ENCODE measurements at places on chromosomes 6 and 20.
A peak's percentile ranks its signal among the peaks of the same experiment; 100 is the strongest.

GRCh38 chr20:46179862-46180261 lies 61.7 kb downstream of the CD40 start:
- peak; percentile 47 for DNase-seq

GRCh38 chr6:46684771-46685170 lies 2.9 kb upstream of the TDRD6 start:
- DNase-seq = no peak

GRCh38 chr6:3077430-3077829 lies 9.1 kb downstream of the RIPK1 start:
- no peak for DNase-seq

DNA sequence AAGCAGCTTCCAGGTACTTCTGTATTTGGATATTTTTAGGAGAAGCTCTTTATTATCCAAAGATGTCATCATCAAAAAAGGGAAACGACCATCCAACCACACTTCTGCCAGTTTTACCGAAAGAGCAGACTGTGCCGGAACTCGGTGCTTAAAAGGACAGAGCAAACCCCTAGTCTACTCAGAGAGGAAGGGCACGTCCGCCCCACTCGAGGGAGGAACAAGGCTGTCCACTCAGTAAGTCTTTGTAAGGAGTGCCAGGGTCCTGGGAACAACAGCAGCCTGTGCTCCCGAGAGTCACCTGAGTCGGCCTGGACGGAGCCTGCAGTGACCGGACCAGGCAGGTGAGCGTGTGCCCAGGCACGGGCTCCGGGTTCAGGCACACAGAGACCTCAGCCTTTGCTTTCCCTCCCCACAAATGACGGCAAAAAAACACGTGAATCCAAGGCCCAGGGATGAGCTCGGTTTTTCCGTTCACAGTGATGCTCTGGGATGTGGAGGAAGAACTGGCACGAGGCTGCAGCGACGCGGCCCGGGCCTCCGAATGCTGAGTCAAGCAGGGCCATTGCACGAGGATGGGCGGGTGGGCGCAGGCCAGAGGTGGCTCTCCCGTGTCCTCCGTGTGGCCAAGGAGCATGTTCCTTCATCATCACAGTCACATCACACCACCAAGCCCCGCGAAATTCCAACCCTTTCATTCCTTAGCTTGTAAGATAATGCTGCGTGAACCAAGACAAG lies 17.4 kb upstream of the SLCO4A1 start:
- DNase-seq = no peak

- no peak for DNase-seq
Measured at GRCh38 chr20:36261389-36262105, 25.3 kb downstream of the AAR2 start.

DNA sequence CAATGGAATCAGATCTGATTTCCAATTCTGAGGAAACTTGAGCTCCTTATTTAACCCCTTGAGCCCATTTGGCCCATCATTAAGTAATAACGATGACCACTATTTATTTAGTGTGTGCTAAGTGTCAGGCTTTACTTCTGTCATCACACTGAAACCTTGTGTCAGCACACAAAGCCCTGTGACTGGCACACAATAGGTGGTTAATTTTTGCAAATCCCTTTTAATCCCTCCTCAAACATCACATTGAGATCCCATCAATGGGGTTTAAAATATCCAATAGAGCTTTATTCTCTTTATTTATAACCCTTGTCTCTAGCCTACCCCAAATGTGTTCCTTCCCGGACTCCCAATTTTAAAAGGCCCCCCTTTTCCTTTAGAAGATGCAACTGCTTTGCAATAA lies 656.8 kb upstream of the CHD6 start:
- no peak for DNase-seq

- DNase-seq = no peak
Measured at GRCh38 chr6:89589297-89590025, 49.1 kb downstream of the LYRM2 start.

DNA sequence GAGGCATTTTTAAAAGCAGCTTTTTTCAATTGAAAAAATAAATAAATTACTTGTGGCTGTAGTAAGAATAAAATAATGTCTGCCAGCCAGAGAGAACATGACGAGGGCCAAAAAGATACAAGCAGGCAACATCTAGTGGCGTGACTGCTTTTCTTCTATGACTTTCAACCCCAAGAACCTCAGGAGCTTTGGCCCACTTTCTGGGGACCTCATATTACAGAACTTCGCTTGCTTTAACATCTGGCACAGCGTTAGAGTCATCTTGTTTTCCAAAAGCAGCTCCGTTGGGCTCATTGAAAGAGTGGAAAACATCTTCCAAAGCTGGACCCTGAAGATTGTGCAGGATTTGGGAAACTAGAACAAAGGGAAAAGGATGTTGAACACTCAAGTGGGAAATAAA lies 67.0 kb downstream of the ARMC2 start:
- DNase-seq = no peak

DNA sequence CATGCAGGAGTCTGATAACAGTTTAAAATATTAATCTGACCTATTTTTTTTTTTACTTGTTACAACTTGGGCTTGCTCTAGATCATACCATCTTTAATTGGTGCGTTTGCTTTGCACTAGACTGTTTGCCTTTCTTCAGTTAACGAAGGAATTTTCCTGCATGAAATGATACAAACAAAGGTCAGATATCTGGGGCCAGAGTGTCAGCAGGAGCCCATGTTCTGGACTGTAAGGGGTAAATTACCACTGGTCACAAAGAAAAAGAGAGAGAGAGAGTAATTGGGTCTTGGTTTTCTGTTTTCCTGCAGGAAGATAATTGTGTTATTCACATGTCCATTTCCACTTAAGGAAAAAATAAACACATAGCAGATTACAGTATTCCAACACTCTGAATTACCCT lies 399.4 kb upstream of the MARCKS start:
- DNase-seq = no peak

- no peak for DNase-seq
Measured at GRCh38 chr20:38032585-38033329, 499 bp downstream of the TTI1 start.

GRCh38 chr20:35510951-35511735 lies 18.3 kb downstream of the C20orf173 start:
- DNase-seq = no peak

- peak; percentile 52 for DNase-seq
Measured at GRCh38 chr20:3183896-3184612, 10.7 kb upstream of the LZTS3 start.

- no peak for DNase-seq
Measured at GRCh38 chr20:38258545-38259215, 1.9 kb downstream of the KIAA1755 start.

DNA sequence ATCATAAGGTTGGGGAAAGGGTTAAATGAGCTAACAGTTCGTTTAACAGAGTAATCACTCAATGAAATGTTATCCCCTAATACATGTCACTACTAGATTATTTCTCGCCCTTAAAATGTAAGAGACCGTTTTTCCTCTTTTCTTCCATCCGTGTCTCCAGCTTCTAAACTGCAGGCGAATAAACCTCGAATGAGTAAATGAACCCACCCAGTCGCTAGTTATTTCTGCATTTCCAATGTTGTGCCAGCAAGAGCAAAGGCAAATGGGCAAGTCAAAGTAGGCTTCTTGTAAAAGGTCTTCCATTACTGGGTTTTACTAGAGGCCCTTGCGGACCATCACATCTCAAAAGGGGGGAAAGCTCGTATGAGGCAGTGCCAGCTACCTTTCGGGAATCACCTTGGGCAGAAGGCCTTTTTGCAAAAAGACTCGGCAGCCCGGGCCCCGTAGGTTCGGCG lies 400 bp upstream of the SMAP1 start:
- DNase-seq = no peak

DNA sequence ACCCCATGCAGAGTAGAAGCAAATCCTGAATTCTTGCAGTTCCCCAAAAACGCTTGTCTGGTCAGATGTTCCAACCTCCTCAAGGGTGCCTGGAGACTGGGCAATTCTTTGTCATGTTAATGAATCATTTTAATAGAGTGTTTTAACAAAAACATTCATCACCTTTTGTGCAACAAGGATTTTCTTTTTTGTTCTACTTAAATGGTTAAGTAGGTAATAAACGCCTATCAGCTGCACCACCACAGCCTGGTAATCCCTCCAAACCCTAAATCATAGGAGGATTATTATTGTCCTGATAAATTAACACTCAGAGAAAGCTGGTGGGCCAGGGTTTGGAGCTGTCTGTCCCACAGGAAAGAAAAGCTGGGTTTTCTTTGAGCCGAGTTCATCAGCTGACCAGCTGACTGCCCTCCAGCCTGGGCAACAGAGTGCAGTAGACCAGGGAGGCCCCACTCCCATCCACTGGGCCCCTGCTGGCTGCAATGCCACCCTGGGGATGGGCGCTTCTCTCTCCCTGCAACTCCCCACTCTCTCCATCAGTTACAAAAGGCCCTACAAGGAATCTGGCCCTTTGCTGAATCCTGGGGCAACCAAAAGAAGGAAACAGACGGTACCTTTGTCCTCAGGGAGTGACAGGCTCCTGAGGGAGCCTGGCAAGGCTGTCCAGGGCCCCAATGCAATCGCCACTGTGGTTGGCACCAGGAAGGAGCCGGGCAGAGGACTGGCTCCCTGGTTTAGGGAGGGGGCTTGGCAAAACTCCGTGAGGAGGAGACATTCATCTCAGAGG lies 23.1 kb upstream of the BMP7 start:
- no peak for DNase-seq

- no peak for DNase-seq
Measured at GRCh38 chr6:41396335-41396734, 60.9 kb downstream of the NCR2 start.

DNA sequence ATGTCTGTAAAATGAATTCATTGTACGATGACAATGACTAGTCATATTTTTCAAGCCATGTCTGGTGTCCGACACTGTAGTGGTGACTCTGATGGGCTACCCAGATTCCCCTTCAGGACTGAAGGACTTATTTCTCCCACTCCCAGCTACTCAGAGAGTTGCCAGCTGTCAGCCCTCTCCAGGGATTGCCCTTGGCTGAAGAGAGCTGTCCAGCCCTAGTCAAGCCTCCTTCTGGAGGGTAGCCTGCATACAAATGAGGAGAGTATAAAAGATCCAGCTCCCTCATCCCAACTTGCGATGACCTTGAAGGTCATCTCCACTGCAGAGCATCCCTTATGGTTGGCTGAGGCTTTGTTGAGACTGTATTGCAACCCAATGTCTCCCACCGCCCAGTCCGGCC lies 29.9 kb downstream of the JPH2 start:
- DNase-seq = no peak

- DNase-seq = no peak
Measured at GRCh38 chr6:108914235-108915022, 66.2 kb downstream of the ARMC2 start.

DNA sequence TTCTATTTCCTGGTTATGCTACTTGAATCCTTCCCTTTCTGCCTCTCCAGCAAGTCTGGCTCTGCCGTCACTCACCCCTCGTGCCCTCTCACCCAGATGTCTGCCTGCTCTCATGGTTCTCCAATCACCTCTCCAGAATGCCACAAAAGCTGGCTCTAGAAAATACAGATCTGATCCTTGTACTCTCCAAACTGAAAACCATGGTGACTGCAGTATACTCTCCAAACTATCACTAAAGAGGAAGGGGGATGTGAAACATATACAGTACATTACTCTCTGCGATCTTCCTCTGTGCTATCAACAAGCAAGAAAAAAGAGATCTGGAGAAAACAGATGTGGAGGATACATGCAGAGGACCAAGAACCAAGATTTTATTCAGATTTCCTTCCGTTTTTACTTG lies 91.1 kb downstream of the ATXN1 start:
- no peak for DNase-seq

DNA sequence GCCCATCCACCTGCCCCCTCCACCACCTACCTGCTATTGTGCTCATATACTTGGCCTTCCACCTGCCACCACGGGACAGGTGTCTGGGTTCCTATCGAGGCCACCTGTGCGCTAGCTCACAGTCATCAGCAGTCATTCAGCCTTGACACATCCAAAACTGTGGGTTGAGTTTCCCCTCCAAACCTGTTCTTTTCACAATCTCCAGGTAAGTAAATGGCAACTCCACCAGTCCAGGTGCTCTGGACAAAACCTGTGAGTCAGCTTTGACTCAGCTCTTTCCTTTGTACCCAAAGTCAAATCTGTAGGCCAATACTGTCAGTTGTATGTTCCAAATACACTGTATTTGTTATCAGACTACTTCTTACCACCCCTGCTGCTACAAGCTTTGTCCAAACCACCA lies 52.6 kb downstream of the SPTLC3 start:
- no peak for DNase-seq

- no peak for DNase-seq
Measured at GRCh38 chr6:167285077-167285770, 5.9 kb upstream of the UNC93A start.

DNA sequence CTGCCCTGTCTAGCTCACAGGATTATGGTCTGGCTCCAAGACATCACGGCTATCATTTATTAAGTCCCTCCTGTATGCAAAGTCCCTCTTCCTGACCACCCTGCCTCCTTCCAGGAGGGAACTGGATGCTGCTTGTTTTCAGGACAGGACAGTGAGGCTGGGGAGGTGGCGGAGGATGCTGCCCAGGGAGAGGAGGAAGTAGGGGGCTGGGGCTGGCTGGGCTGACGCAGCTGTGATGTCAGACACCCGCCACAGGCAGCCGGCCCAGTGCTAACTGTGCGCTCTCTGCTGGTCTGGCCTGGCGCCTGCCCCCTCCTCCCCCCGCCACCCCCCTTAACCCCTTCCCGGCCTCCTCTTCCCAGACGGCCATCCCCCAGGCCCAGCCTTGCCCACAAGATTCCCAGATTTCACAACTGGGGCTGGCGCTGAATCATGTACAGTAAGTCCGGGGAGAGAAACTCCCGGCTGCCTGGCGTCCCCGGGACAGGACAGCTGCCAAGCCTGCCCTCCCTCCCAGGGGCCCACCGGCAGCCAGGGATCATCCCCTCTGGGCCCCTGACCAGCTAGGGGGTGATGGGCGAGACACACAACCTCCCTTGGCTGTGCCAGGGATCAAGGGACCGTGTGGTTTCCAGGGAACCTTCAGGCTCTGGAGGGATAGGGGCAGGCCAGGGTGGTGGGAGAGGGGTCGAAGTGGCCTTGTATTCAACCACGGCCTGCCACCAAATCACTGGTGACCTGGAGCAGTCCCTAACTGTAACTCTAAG lies 118.1 kb downstream of the CEBPB start:
- no peak for DNase-seq

DNA sequence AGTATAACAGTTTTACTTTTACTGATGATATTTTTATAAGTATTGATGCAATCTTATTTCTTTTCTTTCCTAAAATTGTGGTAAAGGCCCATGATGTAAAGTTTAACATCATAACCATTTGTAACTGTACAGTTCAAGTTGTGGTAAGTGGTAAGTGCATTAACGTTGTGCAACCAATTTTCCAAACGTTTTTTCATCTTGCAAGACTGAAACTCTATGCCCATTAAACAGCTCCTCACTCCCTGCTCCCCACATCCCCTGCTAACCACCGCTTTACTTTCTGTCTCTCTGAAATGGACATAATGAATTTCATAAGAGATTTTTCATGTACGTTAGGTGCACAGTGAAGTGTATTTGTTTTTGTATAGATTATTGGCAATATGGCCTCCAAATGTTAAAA lies 106.0 kb downstream of the PACRG start:
- DNase-seq = no peak

- no peak for DNase-seq
Measured at GRCh38 chr20:9287826-9288225, 218.9 kb downstream of the PLCB4 start.

GRCh38 chr20:45813006-45813340 lies 529 bp downstream of the UBE2C start:
- no peak for DNase-seq
